NCI-H774 (cell line): ENCODE measurements at places on chromosomes 5 and 9.

- DNase-seq: no peak
Measured at GRCh38 chr5:21809611-21810010, 1043.5 kb downstream of the CDH12 start.

- DNase-seq: peak; percentile 13
Measured at GRCh38 chr5:142716963-142717362, 31.1 kb upstream of the FGF1 start.

- DNase-seq: no peak
Measured at GRCh38 chr5:158055111-158055501, 196.2 kb upstream of the CLINT1 start.

- DNase-seq: no peak
Measured at GRCh38 chr9:127504887-127505251, 53.6 kb downstream of the LRSAM1 start.

GRCh38 chr9:110110154-110110553 is 97.8 kb downstream of the C9orf152 start:
- no peak for DNase-seq

GRCh38 chr9:18834740-18835361 is 198.2 kb downstream of the SAXO1 start:
- DNase-seq: no peak

DNA sequence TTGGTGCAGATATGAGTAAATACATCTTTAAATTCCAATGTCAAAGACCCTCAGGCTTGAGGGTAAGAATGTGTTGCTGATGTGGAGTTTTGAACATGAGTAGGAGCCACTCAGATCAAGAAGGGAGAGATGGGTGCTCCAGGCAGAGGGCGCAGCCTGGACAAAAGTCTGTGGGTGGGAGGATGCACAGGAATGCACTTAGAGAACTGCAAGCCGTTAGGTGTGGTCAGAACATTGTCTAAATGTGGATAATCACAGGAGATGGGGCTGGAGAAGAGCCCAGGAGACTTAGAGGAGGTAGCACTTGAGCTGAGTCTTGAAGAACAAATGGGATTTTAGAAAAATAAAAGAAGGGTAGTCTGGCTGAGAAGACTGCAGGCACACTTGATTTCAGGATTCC is 255.5 kb downstream of the PAPPA start:
- no peak for DNase-seq

DNA sequence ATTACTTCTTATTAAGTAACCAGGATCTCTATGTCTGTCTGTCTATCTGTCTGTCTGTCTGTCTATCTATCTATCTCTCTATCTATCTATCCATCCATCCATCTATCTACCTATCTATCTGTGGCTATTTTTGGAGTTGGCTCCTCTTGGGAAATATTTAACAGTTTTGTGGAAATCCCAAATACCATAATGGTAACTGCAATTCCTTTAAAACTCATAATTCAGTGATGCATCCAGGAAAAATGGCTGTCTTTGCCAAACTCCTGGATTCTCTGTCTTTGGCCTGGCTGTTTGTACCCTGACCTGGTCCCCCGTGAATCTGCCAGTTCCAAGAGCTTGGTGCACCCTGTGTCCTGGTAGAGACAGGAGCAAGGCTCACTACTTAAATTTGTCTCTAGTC is 197.0 kb downstream of the PCSK1 start:
- no peak for DNase-seq

DNA sequence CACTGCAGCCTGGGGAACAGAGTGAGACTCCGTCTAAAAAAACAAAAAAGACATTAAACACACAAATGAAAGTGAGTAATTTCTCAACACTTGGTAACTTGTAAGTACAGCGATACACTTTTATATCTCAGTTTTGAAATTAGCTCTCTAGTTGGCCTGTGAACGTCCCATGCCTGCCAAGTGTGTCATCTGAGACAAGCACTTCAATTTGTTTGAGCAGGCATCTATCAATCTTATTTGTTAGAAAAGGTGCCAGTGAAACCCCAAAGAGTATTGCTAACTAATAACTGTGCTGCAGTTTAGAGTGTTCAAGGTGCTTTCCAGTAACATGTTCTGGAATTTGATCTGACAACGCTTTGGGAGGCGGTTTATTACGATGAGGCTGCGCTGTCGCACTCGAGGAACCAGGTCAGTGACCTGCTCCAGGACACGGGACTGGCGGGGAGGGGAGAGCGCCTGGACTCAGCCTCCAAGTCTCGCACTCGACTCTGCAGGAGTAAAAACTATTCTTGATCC is 1.1 kb upstream of the SPIN1 start:
- DNase-seq: no peak
